ENCODE measurements at places on chromosomes 3 and 15.

DNA sequence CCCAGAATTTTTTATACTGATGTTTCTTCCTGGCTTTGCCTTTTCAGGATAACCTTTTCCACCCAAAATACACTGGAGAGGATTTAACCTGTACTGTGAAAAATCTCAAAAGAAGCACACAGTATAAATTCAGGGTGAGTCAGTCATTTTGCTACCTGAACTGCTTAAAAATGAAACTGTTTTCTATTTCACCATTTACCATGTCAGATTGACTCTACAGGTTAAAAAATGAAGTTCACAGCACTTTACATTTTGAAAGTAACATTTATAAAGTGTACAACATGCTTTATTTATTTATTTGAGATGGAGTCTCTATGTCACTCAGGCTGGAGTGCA is 115.2 kb downstream of the GHSR start:
- no peak for DNase-seq

GRCh38 chr3:186004209-186004608 is 66.4 kb upstream of the TRA2B start:
- no peak for DNase-seq

GRCh38 chr3:192884777-192885773 is 32.6 kb downstream of the MB21D2 start:
- no peak for DNase-seq

GRCh38 chr3:8542190-8543135 is 40.8 kb downstream of the LMCD1 start:
- DNase-seq = no peak

DNA sequence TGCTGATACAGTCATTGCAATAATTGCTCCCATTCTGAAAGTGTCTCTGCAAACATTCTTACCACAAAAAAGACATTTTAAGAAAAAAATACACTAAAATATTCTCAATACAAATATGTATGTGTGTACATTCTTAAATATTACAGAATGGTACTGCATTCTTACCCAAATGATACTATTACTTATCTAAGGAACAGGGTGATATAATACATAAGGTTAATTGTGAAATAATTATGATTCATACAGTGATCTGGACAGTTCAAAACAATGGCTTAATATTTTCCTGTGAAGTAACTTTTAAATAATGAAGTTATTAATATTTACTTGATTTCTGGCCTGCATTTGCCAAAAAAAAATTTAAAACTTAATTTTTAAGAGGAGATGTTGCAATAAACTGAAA is 694.6 kb downstream of the TUSC7 start:
- no peak for DNase-seq
